CD4-positive, alpha-beta memory T cell (primary cell): ENCODE measurements at places on chromosomes 7 and 10. TPM values are rescaled to one million over a fixed set of nuclear protein-coding genes. Genes with fewer than 3 reads are reported as not detected.

SEMA3E gene
- not detected for total RNA-seq

SPDYE9 gene
- total RNA-seq: not detected

OR2A12 gene
- total RNA-seq: not detected

PDCD4 gene
- 358 TPM for total RNA-seq

CFTR gene
- not detected for total RNA-seq

BTBD16 gene
- total RNA-seq: not detected

C10orf90 gene
- not detected for total RNA-seq

CYP3A4 gene
- total RNA-seq: not detected

CCL26 gene
- total RNA-seq: not detected

OR6B1 gene
- not detected for total RNA-seq

ANXA8 gene
- not detected for total RNA-seq

SLC13A4 gene
- not detected for total RNA-seq

RBP3 gene
- not detected for total RNA-seq

VIPR2 gene
- 0.17 TPM for total RNA-seq

SPACDR gene
- total RNA-seq: 5.7 TPM

CALN1 gene
- total RNA-seq: not detected

PPP1R3A gene
- not detected for total RNA-seq

DNA sequence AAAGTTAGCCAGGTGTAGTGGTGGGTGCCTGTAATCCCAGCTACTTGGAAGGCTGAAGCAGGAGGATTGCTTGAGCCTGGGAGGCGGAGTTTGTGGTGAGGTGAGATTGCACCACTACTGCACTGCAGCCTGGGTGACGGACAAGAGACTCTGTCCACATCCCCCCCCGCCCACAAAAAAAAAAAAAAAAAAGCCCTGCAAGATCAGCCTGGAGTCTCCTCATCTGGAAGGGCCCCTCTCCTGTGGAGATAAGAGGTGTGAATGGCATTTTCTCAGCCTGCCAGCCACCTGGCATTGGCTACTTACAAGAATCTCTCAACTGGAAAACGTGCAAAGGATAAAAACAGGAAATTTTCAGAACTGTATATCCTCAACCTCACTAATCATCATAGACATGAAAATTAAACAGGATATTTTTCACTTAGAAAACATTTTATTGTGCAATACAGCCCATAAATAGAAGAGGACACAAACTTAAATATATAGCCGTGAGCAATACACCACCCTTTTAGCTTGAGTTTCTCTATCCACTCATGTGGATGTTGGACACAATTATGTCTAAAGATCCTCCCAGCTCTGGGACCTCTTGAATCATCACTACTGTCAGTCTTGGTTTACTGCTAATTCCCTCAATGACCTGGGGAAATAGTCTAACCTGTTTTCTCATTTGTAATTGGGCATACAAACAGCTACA is 11.3 kb upstream of the TSPAN15 start:
- no peak overlapping the region for H3K4me3 ChIP-seq
- no peaks in the 10 kb centered on the region for H3K4me1 ChIP-seq
- no peak overlapping the region for H3K27ac ChIP-seq
- H3K27me3 ChIP-seq: no peaks in the 10 kb centered on the region
- H3K36me3 ChIP-seq: no peaks in the 10 kb centered on the region
- no peak for DNase-seq

GRCh38 chr7:137984181-137985041 is 17.5 kb downstream of the CREB3L2 start:
- no peak for DNase-seq
- peaks cover 5% of the 10 kb centered on the region for H3K4me1 ChIP-seq
- H3K36me3 ChIP-seq: no peaks in the 10 kb centered on the region
- no peak overlapping the region for H3K4me3 ChIP-seq

- no peak for DNase-seq
- H3K4me3 ChIP-seq: no peak overlapping the region
- no peaks in the 10 kb centered on the region for H3K27me3 ChIP-seq
- H3K4me1 ChIP-seq: no peaks in the 10 kb centered on the region
- no peak overlapping the region for H3K27ac ChIP-seq
Observed at GRCh38 chr7:156582591-156583123, 57.9 kb upstream of the RNF32 start.

DNA sequence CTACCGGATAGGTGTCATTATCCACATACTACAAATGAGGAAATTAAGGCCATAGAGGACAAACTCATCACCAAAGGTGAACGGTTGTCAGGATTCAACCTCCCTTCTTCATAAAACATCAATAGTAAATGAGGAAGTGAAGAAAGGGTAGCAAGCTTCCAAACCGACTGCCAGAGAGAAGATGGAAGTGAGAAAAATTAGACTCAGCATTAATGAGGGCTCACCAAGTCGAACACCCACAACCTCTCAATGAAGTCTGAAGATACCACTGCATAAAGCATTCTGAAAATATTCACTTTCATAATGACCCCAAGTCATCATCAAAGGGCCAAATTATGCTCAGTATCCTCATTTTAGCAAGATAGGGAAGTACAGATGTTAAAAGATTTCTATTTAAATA is 29.6 kb downstream of the ABCB4 start:
- no peaks in the 10 kb centered on the region for H3K4me1 ChIP-seq
- H3K27ac ChIP-seq: no peak overlapping the region
- no peaks in the 10 kb centered on the region for H3K36me3 ChIP-seq
- no peak for DNase-seq
- no peak overlapping the region for H3K4me3 ChIP-seq
- no peaks in the 10 kb centered on the region for H3K27me3 ChIP-seq

GRCh38 chr7:92737706-92738105 is 98.7 kb downstream of the CDK6 start:
- DNase-seq: no peak
- H3K27ac ChIP-seq: no peak overlapping the region
- no peak overlapping the region for H3K4me3 ChIP-seq

GRCh38 chr10:101993651-101994200 is 62.2 kb downstream of the ARMH3 start:
- H3K27me3 ChIP-seq: no peaks in the 10 kb centered on the region
- no peak overlapping the region for H3K4me3 ChIP-seq
- DNase-seq: no peak
- H3K27ac ChIP-seq: no peak overlapping the region
- no peaks in the 10 kb centered on the region for H3K4me1 ChIP-seq

GRCh38 chr10:52649511-52649910 is 123.1 kb downstream of the MBL2 start:
- no peaks in the 10 kb centered on the region for H3K36me3 ChIP-seq
- H3K27me3 ChIP-seq: no peaks in the 10 kb centered on the region
- no peaks in the 10 kb centered on the region for H3K4me1 ChIP-seq
- no peak for DNase-seq

- no peak overlapping the region for H3K27ac ChIP-seq
- H3K27me3 ChIP-seq: no peaks in the 10 kb centered on the region
- H3K4me1 ChIP-seq: no peaks in the 10 kb centered on the region
- no peak for DNase-seq
Observed at GRCh38 chr10:116826803-116827202, 22.5 kb upstream of the ENO4 start.

DNA sequence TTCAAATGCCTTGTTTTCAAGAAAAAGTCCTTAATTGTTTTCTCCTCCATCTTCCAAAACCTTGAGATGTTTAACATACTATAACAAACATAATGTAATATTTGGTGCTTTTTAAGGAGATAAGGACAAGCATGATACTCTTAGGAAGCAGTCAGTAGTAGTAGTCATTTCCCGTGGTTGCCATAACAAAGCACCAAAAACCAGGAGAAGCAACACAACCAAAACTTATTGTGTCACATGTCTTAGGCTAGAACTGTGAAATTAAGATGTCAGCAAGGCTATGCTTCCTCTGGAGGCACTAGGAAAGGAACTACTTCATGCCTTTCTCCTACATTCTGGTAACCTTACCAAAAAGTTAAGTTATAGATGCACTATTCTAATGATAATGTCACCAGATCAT is 106.8 kb downstream of the MBL2 start:
- no peaks in the 10 kb centered on the region for H3K27me3 ChIP-seq
- no peak overlapping the region for H3K4me3 ChIP-seq
- no peaks in the 10 kb centered on the region for H3K36me3 ChIP-seq
- no peak for DNase-seq
- no peak overlapping the region for H3K27ac ChIP-seq
- H3K4me1 ChIP-seq: no peaks in the 10 kb centered on the region

DNA sequence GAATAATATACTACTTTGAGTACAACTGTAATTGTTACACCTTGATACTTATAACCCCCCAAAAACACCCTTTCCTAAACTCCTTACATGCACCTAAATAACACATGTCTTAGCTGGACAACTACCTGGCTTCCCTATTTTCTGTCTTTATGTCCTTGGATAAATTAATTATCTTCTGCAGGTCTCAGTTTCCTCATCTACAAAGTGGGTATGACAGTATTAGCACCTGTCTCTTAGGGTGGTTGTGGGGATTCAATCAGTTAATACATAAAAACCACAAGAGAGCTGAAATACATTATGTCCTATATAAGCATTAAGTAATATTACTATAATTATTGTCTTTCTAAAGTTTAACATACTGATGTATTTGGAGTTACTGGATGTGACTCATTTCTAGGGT is 10.8 kb downstream of the STEAP2 start:
- H3K4me1 ChIP-seq: no peaks in the 10 kb centered on the region
- no peaks in the 10 kb centered on the region for H3K36me3 ChIP-seq
- H3K27me3 ChIP-seq: no peaks in the 10 kb centered on the region
- no peak for DNase-seq

DNA sequence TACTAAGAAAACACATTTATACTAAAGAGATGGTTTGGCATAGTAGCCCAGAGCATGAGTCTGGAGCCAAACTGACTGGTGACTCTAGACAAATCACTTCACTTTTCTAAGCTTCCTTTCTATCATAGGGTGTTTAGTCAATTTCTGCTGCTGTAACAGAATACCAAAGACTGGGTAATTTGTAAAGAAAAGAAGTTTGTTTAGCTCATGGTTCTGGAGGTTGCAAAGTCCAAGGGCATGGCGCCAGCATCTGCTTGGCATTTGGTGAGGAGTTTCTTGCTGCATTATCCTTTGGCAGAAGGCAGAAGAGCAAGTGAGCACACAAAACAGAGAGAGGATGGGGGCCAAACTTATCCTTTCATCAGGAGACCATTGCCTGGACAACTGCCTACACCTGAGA is 146.3 kb downstream of the CHCHD3 start:
- H3K4me1 ChIP-seq: no peaks in the 10 kb centered on the region
- H3K27ac ChIP-seq: no peak overlapping the region
- no peaks in the 10 kb centered on the region for H3K27me3 ChIP-seq
- H3K4me3 ChIP-seq: no peak overlapping the region
- no peak for DNase-seq

DNA sequence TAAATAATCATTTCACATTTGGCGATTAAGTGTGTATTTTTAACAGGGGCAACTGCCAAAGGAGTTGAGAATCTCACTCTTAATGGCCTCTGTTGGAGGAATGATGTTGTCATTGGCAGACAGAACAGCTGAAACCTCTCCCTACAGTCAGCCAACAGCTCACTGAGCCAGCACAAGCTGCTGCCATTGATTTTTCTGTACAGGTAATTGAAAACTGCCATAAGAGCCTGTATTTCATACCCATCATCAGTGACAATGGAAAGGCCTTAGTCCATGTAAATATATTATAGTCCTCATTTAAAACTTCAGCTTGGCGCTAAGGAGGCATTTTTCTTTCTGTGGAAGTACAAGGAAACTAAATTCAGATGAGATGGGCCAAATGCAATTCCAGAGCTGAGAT is 28.1 kb upstream of the PTN start:
- no peaks in the 10 kb centered on the region for H3K27me3 ChIP-seq
- H3K4me3 ChIP-seq: no peak overlapping the region
- no peaks in the 10 kb centered on the region for H3K4me1 ChIP-seq
- no peaks in the 10 kb centered on the region for H3K36me3 ChIP-seq
- no peak for DNase-seq

DNA sequence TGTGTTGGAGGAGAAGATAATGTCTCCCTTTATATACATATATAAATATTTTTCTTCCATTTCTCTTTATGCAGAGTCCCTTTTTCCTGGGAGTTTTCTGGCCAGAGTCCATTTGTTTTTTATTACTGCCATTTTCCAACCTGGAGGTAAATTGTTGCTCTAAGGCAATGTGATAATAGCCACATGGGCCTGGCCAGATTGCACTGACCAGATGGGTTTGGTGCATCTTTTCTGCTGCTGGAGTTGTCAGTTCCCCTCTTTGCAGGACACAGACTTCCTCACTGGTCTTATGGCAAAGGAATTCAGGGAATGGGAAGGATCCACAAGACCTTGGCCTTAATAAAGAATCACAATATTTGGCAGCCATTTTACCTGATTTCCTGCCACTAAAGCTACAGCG is 254.9 kb downstream of the SORCS3 start:
- DNase-seq: no peak
- H3K36me3 ChIP-seq: no peaks in the 10 kb centered on the region
- H3K27ac ChIP-seq: no peak overlapping the region
- no peaks in the 10 kb centered on the region for H3K4me1 ChIP-seq
- no peak overlapping the region for H3K4me3 ChIP-seq
- no peaks in the 10 kb centered on the region for H3K27me3 ChIP-seq

- no peaks in the 10 kb centered on the region for H3K27me3 ChIP-seq
- H3K36me3 ChIP-seq: no peaks in the 10 kb centered on the region
- H3K4me1 ChIP-seq: no peaks in the 10 kb centered on the region
- H3K4me3 ChIP-seq: no peak overlapping the region
Observed at GRCh38 chr7:117837841-117838240, 35.4 kb downstream of the CTTNBP2 start.

DNA sequence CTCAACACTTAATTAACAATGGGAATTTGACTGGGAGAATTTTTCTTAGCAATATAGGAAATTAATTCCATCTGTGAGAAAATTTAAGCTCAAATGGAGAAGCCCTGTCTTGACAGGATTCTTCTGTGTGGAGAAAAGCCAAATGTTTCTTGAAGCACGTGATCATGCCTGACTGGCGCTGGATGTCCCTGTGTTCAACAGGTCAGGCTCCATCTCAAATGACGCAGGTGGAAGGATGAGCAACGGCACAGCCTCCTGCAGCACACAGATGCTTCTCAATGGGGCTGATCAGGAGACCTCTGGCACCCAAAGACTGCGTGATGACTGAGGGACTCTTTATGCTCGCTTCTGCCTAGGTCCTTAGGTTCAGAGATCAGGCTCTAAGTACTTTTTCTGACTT is 143.8 kb downstream of the RSU1 start:
- no peak for DNase-seq
- H3K27me3 ChIP-seq: no peaks in the 10 kb centered on the region
- H3K4me1 ChIP-seq: no peaks in the 10 kb centered on the region

DNA sequence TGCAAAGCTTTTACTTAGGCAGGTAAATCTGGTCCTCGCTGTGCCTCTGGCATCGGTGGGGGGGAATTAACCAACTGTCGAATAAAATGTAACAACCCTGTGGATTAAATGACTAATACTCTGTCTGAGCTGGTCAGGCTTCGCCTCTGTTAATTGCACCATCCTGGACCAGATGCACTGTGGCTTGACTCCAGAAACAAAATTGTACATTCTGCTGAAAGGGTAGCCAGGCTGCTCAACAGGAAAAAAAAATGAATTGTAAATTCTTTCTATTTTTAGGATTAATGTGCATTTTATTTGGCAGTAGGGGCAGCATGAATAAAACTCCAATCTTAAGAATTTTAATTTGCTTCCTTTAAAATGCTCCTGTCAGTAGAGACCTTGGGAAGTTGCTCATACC is 389.4 kb downstream of the SORCS1 start:
- H3K4me1 ChIP-seq: no peaks in the 10 kb centered on the region
- DNase-seq: no peak
- no peak overlapping the region for H3K27ac ChIP-seq
- no peaks in the 10 kb centered on the region for H3K27me3 ChIP-seq
- H3K4me3 ChIP-seq: no peak overlapping the region

GRCh38 chr7:27920281-27920946 is 180.5 kb downstream of the TAX1BP1 start:
- no peaks in the 10 kb centered on the region for H3K36me3 ChIP-seq
- H3K27ac ChIP-seq: no peak overlapping the region
- DNase-seq: no peak
- no peak overlapping the region for H3K4me3 ChIP-seq
- H3K27me3 ChIP-seq: no peaks in the 10 kb centered on the region
